Stimulated activated CD8-positive, alpha-beta memory T cell treated with anti-CD3 and anti-CD28 coated beads, Interleukin-4, amount 100 ng/mL, for 1 hour (primary cell): ENCODE measurements at places on chromosomes 5 and 9.

GRCh38 chr9:124725068-124725452 is 46.1 kb downstream of the NR6A1 start:
- DNase-seq, result no peak

GRCh38 chr5:141605523-141606277 is 13.1 kb downstream of the DIAPH1 start:
- peak; percentile 47 for DNase-seq

DNA sequence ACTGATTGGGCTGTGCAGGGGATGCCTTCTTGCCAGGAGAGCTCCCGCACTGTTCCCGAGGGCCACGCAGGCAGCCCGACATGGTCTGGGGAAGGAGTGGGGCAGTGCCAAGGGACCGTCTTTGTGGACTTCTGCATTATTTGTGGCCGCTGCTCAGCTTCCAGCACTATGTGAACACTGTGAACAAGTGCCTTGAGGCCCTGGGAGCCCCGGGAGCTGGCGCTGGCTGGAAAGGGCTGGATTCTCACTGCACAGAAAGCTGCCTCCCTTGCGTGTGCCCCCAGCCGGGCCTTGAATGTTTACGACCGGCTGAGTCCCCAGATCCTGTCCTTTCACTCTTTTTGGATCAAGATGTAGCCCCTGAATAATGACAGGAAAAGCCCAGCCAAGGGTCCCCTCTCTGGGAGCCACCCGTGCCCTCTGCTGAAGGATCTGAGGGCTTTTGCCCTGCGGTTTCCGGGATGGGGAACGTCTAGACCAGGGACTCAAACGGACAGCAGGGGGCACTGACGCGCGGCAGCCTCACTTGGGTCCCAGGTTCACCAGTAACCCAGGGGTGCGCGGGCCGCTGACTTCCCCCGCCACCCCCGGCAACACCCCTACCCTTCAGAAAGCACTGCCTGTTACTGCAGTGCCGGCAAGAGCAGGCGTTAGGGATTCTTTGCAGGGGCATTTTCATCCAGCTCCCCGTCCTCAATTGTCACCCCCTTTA is 98.9 kb upstream of the FCN2 start:
- DNase-seq, result no peak

DNA sequence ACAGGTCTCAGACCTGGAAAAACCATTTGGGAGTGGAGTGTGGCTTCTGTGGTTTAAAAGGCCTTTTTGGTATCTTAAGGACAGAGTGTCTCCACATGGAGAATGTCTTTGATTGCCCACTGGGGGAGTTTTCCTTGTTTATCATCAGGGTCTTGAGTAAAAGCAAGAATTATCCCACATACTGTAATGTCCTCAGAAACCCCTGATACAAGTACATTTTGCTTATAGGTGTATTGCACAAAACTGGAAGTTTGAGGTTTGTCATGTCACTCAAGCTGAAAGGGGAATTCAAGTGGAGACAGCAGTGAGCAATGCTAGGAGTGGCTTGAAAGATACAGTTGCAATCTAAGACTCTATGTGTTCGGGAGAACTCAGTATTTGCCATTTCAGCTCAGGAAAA is 62.7 kb upstream of the GRAMD2B start:
- no peak for DNase-seq

DNA sequence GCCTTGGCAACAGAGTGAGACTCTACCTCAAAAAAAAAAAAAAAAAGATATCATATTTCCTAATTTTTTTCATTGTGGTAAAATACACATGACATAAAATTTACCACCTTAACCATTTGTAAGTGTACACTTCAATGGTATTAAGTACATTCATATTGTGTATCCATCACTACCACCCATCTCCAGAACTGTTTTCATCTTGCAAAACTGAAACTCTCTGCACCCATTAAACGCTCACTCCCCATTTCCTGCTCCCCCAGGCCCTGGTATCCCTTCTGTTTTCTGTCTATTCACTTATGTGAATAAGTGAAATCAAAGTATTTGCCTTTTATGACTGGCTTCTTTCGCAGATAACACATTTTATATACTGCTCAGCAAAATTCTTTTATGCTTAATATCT is 12.8 kb downstream of the LRRC8A start:
- DNase-seq, result no peak

DNA sequence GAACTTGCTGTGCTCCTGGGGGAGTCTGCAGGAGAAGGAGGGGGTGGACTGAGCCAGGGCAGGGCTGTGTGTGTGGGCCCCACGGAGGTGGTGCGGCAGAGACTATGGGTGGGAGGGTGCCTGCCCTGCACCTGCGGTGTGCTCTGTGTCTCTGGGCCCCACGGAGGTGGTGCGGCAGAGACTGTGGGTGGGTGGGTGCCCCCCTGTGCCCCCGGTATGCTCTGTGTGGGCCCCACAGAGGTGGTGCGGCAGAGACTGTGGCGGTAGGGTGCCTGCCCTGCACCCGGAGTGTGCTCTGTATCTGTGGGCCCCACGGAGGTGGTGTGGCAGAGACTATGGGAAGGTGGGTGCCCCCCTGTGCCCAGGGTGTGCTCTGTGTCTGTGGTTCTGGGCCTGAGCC is 103.7 kb downstream of the EHMT1 start:
- DNase-seq, result no peak

DNA sequence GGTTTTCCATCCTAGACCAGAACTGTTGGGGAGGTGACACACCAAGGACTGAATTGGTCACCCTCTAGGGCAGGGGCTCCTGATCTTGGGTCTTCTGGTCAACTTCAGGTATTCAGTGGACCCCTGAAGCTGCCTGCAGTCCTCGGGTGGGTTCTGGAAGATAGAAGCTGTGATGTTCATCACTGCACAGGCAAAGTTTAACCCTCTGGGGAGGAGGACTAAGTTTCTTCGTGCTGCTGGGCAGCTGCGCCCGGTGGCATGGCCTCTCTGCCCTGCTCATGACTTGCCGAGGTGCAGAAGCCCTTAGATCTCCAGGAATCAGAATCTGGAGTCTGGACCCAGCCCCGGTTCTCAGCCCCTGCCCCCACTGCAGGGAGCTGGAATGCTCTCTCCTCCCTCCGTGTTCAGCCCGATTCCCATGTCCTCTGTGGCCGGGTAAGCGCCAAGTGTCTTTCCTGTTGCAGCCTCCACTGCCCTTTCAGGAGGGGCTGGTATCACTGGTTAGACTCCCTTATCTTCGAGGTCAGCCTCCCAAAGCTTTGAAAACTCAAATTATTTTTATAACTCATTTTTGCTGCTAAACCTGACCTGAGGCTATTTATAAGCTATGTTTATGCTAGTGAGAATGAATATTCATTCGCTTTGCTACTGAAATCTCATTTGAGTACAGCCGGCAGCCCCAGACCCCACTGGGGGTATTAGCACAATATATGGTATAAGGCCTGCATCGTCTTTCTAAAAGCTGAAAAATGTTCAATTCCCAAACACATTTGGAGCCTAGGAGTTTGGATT is 1.7 kb downstream of the LAMC3 start:
- no peak for DNase-seq

- DNase-seq, result no peak
Measured at GRCh38 chr5:95020345-95020744, 264.5 kb downstream of the MCTP1 start.

DNA sequence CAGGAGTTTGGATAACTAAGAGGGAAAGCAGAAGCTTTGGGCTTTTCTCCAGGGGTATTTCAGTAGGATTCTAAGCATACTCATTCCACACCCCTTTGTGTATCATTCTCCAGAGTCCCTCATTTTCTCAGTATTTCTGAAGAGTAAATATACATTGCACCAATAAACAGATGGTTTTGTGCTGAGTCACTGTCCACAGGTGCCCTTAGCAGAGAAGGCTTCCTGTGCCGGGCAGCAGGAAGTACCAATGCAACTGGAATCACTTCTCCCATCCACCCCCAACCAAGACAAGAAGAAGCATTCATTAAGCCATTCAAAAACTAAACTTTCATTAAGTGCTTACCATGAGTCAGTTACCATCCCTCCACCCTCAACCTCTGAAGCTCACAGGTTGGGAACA is 3.6 kb upstream of the CCNJL start:
- no peak for DNase-seq

DNA sequence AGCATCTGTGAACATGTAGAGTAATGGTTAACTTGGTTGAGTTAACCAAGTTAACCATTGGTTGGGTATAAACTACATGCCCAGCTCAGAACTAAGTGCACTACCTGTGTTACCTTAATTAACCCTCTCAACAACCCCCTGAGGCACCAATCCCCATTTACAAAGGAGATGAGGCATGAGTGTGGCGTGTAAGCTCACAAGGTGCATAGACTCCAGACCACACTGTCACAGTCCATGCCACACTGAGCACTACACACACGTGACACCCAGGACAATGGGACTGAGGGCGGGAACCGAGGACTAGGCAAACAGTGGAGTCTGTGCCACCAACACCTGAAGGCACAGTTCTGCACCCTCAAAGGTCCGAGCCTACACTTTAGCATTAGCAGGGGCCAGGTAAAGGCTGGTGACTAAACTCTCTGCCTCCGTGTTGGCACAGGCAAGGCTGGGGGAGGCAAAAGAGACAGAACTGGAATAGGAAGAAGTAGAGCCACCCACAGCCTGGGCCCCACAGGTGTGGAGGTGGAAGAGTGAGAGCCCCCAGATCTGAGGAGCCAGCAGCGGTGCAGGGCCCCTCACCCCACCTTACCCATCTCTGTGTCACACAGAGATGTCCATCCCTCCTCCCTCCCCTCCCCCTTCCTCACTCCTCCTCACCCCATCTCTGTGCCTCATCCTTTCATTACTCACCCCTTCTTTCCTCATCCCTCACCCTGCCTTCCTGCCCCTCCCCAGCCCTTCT is 2.2 kb upstream of the DNAJB5 start:
- DNase-seq, result no peak

DNA sequence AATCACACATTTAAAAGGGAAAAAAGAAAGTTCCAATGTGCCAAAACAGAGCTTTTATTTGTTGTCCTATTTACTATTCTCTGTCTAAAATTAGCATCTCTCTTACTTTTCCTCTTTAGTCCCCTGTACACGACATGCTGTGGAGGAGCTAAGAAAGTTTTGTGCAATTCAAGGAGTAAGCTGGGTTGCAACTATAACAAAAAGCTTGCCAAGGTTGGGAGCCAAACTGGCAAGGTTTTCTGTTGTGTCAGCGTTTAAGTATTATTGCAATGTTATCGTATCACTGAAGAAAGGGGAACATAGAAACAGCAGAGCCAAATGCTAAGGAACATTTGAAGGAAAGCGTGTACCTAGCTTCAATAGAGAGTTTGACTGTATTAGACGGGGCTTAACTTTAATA is 680.8 kb downstream of the CETN3 start:
- DNase-seq, result no peak

- no peak for DNase-seq
Measured at GRCh38 chr9:136437430-136437829, 2.2 kb downstream of the INPP5E start.
